Effector memory CD4-positive, alpha-beta T cell (primary cell): ENCODE measurements at places on chromosomes 3 and 15.

GRCh38 chr3:128195802-128196201, 42.5 kb downstream of the EEFSEC start:
- DNase-seq: no peak

GRCh38 chr3:179184826-179185225, 36.7 kb downstream of the PIK3CA start:
- DNase-seq: no peak

DNA sequence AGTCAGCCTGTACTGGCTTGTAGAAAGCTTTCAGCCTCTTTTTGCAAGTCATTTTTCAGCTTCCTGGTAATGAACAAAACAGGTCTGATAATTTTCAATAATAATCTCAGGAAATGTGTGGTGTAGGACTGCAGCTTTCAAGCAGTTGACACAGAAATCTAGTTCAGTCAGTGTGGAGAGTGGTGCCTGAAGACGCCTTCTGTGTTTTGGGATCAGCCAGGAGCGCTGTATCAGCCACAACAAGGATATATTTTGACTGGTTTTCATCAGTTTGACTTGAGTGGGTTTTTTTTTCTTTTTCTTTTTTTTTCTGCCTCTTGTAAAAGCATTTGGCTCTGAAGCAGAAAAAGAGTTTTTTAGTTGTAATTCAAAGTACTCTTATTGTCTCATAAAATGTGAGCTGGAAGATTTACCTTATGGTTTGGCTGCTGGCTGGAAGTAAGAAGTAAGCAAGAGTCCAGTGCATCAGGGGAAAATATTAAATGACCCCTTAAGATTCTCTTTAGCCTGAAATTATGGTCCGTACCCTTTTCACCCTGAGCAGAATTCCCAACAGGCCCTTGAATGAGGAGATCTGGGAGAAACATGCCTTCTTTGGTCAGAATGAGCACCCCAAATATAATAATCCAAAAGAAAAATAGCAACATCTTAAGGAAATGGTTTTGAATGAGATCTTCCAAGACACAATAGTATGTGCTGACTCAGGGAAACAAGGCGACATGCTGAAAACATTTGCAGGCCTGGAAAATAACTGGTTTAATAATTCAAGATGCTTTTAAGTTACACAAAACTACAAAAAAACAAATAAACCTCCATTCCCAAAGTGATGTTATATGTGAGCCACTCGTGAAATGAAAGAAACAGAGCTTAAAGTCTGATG, 332.7 kb upstream of the ADAMTS9 start:
- DNase-seq: no peak

GRCh38 chr15:71743861-71744382, 66.4 kb upstream of the NR2E3 start:
- DNase-seq: peak; percentile 43

GRCh38 chr3:112791736-112792135, 54.9 kb downstream of the CD200R1L start:
- no peak for DNase-seq
